ENCODE measurements at places on chromosomes 7 and 10.
A peak's percentile ranks its signal among the peaks of the same experiment; 100 is the strongest.

DNA sequence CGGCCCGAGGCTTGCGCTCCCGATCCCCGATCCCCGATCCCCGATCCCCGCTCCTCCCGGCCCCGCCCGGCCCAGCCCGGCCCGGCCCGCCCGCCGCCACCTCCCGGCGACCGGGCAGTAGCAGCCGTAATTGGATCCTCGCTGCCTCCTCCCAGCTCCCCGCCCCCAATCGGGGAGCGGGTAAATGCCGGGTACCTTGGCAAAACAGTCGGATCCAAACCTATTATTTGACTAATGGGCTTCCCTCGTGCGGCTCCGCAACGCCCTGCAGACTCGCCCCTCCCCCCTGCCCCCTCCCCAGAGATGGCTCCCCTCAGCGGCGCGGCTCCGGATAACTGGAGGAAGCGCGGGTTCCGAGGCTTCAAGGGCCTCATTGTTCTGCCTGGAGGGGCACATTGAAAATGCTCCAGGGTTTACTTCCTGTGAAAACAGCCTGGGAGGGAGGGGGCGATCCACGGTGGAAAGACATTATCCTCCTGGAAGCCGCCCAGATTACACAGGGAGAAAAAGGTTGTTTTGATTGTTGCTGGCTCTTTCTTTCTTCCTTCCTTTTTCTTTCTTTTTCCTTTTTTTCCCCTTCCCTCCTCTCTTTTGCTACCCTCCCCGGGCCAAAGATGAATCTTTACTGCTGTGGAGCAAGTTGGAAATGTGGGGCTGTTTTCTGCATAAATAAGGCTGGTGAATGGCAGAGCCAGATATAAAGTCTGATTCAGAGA, 94.7 kb upstream of the ZMIZ1 start:
- DNase-seq, result peak; percentile 52

DNA sequence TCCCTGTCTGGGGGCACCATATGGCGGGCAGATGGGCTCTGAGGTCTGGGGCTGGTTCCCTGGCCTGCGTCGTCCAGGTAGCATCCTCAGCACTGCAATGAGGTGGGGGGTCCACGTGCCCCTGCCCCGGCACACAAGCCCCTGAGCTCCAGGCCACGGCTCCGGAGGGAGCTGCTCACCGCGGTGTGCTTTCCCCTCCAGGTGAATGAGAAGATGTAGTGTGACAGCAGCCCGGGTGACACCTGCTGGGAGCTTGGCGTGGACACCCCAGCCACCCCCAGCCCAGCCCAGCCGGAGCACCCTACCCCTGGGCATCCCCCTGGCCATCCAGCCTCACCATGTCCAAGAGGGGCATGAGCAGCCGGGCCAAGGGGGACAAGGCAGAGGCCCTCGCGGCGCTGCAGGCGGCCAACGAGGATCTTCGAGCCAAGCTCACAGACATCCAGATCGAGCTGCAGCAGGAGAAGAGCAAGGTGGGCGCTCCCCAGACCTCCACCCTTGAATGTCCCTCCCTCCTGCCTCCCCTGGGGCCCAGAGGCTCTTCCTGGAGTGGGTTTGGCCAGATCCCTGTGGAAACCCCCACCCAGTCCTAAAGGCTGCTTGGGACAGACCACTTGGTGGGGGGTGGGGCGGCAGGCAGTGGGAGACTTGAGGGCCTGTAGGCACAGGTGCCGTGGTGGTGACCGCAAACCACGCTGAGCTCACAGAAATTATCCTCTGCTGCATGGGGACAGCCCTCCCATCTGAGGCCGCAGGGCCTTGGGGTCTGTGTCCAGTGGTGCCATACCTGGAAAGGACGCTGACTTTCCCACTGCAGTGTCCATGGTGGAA, 38.9 kb downstream of the JAKMIP3 start:
- DNase-seq, result no peak

GRCh38 chr10:52906046-52906445, 133.5 kb upstream of the MBL2 start:
- DNase-seq, result no peak

DNA sequence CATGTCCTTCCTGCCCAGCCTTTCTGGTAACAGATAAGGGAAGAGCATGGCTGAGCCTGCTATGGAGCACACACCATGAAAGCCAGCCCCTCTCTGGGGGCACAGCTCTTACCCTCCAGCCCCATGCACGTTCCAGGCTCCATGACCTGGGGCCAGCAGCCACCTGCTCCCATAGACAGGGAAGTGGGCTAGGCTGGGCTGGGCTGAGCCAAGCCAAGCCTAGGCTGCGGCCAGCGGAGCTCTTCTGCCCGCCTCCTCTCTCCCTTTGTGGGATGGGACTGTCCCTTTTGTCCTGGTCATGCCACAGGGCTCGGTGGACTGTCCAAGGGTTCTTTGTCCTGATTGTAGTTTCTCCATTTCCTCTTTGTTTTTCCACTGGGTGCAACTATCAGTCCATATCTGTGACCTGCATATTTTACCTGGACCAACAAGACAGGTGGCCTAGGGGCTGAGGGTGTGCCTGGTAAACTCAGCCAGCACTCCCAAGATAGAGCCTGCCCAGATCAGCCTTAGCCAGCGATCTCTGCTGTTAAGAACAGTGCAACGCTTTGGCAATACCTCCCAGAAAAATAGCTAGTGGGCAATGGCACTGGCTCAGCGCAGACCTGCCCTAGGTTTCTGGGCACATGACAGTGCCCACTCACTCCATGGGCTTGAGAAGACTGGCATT, 97.2 kb upstream of the BTBD16 start:
- DNase-seq, result no peak

- no peak for DNase-seq
Observed at GRCh38 chr10:48522011-48522765, 82.7 kb downstream of the ARHGAP22 start.

DNA sequence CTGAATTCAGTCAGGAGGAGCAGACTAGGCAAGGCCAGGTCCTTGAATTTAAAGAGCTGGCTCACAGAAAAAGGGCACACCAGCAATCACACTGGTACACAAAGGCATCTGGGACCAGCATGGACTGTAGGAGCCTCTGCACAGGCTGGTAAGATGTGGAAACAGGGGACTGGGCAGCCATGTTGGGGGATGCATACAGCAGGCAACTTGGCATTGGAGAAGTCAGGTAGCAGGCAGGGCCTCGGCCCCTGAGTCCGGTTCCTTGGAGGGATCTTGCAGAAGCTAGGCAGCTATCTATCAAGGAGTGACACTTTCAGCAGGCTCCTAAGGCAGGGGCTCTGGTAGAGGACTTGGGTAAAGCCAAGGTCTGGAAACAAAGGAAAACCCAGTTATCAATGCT, 376.3 kb upstream of the BMPER start:
- no peak for DNase-seq

DNA sequence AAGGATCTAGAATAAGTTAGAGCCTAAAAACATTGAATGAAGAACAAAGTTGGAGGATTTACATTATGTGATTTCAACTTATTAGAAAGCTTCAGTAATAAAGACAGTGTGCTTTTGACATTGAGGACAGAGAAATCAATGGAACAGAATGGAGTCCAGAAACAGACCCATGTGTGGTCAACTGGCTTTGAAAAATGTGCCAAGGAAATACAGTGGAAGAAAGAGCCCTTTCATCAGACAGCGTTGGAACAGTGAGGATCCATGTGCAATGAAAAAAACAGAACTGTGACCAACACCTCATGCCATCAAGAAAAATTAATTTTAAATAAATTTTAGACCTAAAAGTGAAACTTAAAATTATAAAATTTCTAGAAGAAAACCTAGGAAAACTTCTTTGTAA, 50.6 kb upstream of the LRRC18 start:
- DNase-seq, result no peak

DNA sequence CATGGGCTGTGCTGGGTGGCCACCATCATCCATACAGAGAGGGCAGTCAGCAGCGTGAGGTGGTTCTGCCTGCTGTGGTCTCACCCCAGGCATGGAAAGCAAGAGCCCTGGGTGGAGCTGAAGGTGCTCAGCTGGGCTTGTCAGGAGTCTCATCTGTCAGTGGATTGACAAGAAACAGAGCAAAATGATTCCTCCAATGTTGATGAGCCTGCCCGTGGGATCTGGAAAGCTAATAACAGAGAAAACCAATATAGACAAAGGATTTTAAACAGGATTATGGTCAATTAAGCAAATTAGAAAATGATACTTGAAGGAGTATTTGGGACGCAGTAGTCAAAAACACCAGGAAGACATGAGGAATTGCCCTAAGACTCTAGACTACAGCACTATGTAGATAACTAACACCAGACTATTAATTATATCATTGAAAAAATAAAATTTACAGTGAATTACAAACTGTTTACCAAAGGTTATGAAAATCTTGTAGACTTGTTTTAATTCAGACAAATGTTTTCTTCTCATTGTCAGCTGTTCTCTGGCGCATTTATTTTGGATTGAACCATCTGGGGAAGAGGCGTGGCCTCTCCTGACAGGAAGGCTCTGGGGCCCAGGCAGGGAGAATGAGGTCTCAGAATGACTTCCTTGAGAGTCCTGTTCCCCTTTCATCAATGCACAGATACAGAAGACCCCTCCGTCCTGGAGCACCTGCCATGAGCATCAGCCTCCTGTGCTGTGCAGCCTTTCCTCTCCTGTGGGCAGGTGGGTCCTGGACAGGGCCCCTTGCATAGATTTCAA, 211.2 kb upstream of the PRSS58 start:
- no peak for DNase-seq

GRCh38 chr7:151115836-151116418, 29.7 kb downstream of the AGAP3 start:
- DNase-seq, result no peak

GRCh38 chr10:118913825-118914224, 115.7 kb upstream of the NANOS1 start:
- no peak for DNase-seq

DNA sequence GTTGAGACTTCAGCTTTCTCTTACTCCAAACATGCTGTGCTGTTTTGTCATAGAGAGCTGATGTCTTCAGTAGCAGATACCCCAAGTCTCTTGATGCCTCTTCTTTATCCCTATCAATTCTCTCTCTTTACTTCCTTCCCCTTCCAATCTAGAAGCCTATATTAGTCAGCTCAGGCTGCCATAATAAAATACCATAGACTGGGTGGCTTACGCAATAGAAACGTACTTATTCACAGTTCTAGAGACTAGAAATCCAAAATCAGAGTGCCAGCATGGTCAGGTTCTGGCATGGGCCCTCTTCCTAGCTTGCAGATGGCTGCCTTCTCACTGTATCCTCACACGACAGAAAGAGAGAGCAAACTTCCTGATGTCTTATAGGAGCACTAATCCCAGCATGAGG, 9.0 kb upstream of the GARS1 start:
- no peak for DNase-seq

GRCh38 chr10:96357038-96357620, 1.7 kb downstream of the OPALIN start:
- no peak for DNase-seq

GRCh38 chr7:13240349-13240748, 552.9 kb downstream of the ARL4A start:
- no peak for DNase-seq

DNA sequence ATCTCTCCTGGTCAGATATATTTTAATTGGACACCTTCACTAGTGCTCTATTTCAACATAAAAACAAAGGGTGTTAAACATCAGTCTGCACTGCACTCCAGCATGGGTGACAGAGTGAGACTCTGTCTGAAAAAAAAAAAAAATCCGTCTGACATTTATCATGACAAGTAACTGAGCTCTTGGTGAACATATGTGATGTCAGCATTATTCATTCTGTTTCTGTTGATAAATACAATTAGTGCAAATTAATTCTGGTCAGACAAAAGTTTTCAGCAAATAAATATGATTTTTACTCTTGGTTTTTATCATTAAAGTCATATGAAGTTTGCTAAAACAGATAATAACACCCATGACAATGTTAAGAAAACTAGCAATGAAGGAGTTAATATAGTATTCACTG, 692.8 kb upstream of the GRM3 start:
- DNase-seq, result no peak

DNA sequence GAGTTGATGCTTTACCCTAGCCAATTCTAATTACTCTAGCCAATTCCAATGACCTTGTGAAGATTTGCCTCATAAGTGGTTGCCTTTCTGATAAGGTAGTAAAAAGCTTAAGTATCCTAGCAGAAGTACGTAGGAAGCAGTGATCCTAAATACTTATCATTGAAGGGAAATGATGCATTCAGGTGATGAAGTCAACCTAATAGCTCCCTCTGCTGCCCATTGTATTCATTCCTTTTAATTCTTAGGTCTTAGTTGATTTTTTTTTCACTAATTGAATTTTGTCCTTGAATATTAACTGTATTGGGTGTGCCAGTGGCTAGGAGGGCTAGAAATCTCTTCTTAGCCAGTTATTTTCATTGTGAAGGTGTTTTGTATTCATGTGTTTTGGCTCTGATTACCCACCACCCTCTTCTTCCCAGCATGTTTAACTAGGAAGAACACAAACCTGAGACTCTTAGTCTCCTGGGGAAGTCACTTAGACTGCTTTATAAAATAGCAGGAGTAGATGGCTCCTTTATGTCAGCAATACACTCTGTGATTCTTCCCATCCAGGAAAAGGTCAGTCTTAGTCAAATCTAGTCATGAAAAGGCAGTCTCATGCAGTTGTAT, 46.3 kb downstream of the PLEKHA8 start:
- DNase-seq, result no peak

GRCh38 chr7:138164804-138165203, 88.5 kb downstream of the AKR1D1 start:
- peak; percentile 15 for DNase-seq

- DNase-seq, result no peak
Observed at GRCh38 chr10:31188792-31189406, 130.1 kb upstream of the ZEB1 start.
